Activated T-cell treated with anti-CD3 and anti-CD28 coated beads for 4 hours (primary cell): ENCODE measurements at places on chromosomes 1 and 21.
A peak's percentile ranks its signal among the peaks of the same experiment; 100 is the strongest.

DNA sequence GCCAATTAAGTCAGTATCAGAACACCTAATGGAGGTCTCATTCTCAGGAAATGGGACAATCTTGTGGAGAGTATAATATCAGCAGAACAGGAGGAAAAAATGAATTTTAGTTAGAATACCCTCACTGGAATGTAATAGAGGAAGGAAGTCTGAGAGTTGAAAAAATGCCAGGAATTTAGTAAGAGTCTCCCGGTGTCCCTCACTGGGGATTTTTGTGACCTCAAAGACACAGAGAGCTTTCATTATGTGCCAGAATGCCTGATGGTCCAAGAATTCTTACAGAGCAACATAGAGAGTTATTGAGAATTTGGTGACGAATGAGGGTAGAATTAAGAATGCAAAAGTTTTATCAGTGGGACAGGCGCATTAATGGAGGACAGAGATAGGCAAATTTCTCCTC lies 443.5 kb upstream of the B3GALT2 start:
- DNase-seq: no peak

- DNase-seq: no peak
Measured at GRCh38 chr1:226946285-226946684, 6.2 kb downstream of the COQ8A start.

GRCh38 chr1:201279313-201279712 lies 4.0 kb upstream of the PKP1 start:
- DNase-seq: no peak

DNA sequence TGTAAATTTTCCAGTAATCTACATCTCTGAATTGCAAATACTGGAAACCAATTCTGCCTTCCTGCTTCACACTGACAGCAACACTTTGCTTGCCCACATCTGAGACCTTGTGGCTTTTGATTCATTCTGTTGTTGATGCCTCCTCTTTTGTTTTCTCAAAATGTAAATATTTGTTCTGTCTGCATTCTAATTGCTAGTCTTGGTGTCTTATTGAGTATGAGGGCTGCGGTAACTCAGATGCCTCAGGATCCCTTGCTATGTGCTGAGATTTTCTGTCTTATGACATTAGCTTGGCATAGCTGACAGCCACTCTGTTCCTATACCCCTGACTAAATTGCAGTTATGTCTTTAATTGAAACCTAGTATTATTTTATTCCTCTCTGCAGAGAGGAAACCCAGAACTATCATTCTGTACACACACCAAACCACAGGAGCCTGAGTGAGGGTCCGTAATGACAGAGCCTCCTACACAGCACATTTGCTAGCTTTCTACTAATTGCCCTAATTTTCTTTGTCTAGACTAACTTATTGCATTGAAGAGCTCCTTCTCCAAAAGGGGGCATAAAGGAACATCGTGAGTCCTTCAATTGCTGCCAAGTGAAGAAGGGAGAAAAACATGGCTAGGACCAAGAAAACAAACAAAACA lies 72.1 kb downstream of the GREM2 start:
- DNase-seq: no peak

DNA sequence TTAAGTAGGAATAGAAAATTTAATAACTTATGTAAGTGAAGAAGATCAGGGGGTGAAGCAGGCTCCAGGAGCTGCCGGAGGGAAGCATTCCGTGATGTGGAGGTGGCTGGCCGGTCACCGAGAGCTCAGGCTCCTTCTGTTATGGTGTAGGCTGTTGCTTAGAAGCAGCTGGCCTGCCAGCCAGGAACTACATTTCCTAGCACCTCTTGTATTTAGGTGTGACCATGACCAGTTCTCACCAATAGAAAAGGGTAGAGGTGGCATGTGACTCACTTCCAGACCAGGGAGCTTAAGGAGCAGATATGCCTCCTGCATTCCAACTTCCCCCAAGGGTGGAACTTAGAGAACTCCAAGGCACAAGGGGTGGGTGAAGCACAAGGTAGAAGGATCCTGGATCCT lies 120.7 kb downstream of the ACTL8 start:
- DNase-seq: no peak

- no peak for DNase-seq
Measured at GRCh38 chr1:150028322-150028721, 17.8 kb upstream of the OTUD7B start.

DNA sequence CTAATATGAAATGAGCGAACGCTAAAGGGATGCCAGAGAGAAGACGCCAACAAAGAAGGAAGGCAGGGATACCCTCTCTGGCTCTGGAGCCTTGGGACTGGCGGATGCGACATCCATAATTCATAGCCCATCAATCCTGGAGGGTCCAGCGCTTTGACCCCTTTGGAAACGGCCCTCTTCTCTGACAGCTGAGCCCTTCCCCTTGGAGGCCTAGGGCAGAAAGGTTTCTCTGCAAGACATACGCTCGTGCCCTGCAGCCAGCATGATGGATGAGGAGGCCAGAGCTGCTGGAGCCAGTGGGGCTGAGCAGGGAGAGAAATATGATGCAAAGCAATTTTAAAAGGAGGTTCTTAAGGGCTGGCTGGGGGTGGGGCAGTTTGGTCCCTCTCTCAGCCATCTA lies 22.2 kb downstream of the OPTC start:
- DNase-seq: no peak

DNA sequence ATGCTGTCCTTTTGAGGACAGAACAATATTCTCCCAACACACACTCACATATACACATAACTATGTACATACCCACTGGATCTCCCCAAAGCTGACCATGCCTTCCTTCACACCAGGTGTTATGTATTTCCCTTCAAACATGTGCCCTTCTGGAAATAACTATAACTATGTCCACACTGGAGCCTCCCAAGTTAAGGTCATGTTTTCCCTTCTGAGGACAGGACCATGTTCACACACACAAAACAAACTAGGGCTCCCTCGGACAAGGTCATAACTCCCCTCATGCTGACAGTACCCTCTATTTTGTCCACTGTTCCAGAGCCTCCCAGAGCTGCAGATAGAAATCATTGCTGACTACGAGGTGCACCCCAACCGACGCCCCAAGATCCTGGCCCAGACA lies 7.8 kb downstream of the MMACHC start:
- no peak for DNase-seq

- no peak for DNase-seq
Measured at GRCh38 chr1:182357913-182358312, 33.7 kb downstream of the GLUL start.

GRCh38 chr1:182731852-182732575 lies 47.6 kb upstream of the RGS8 start:
- no peak for DNase-seq

DNA sequence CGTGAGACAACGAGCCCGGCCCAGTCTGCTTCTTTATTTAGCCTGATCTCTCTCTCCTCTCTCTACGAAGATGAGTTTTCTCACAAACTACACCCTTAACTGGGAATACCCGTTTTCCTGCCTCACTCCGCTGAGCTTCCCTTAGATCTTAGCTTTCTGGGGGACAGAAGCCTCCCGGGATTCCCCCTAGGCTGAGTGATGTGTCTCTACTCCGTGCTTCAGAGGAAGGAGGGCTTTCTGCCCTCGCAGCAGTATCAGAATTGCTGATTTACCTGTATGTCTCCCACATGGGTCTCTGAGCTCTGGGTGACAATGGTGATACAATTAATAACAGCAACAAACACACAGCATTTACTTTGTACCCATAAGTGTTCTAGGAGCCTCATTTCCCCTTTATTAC lies 1.0 kb downstream of the ZBTB17 start:
- DNase-seq: no peak

- DNase-seq: no peak
Measured at GRCh38 chr21:35071347-35071746, 22.2 kb upstream of the RUNX1 start.

DNA sequence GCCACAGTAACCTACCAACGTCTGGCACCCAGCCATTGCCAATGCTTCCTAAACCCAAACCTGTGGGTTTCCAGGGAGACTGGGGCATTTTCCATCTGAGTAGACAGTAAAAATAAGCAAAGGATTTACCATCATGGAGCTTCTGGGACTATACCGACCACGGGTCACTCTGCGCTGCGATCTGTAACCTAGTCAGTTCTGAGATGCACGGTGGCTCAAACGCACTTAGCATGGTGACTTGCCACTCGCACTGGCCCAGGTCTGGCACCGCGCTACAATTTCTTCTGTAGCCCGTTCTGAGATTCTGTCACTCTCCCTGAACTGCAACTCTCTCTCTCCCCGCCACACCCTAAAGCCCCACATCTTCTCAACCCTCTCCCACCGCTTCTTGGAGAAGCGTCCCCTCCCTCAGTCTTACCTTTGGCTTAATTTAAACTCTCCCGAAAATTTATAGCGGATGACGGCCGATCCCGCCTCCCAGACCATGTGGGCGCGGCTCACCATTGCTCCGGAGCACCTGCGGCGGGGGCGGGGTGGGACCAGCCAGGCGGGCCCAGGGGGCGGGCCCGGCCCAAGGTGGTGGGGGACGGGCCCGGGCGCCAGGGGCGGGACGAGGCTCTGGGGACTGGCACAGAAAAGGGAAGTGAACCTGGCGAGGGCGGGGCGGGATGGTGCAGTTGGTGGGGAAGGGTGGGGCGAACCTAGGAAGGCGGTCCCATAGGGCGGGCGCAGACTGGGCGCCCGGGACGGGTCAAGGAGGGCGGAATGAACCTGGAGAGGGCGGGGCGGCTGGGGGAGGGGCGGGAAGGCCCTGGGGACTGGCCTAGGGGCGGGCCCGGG lies 493 bp upstream of the MAP3K21 start:
- DNase-seq: peak; percentile 76

- no peak for DNase-seq
Measured at GRCh38 chr1:181327796-181328195, 155.5 kb upstream of the CACNA1E start.

DNA sequence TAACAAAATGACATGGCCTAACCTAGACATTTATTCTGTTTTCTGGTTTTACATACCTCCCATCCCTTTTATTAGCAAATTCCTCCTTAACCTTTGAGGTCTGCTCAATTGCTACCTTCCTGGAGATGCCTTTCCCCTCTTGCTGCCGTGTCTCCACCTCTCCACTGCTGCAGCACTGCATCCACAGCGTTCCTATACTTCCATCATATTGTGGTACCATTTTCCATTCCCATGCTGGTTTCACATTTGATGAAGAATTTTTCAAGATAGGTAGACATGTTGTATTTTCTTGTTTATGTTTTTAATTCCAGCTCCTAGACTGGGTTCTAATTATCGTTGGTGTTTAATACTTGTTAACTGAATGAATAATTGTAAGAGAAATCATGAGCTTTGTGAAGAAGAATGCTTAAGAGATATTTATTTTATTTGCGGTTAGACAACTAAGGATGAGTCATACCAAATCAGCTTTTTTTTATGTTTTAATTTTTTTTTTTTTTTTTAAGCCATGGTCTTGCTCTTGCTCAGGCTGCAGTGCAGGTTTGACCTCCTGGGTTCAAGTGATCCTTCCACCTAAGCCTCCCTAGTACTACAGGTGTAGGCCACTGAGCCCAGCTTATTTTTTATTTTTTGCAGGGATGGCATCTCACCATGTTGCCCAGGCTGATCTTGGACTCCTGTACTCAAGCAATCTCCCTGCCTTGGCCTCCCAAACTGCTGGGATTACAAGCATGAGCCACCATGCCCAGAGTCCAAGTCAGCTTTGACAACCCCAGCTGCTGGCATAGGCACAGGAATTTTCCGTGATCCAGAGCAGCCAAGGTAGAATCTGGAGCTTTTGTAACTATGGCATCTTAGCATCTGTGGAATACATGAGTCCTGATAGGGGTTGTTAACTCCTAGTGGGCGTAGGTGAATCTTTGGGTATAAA lies 44.0 kb downstream of the ATP6V1G3 start:
- DNase-seq: no peak

DNA sequence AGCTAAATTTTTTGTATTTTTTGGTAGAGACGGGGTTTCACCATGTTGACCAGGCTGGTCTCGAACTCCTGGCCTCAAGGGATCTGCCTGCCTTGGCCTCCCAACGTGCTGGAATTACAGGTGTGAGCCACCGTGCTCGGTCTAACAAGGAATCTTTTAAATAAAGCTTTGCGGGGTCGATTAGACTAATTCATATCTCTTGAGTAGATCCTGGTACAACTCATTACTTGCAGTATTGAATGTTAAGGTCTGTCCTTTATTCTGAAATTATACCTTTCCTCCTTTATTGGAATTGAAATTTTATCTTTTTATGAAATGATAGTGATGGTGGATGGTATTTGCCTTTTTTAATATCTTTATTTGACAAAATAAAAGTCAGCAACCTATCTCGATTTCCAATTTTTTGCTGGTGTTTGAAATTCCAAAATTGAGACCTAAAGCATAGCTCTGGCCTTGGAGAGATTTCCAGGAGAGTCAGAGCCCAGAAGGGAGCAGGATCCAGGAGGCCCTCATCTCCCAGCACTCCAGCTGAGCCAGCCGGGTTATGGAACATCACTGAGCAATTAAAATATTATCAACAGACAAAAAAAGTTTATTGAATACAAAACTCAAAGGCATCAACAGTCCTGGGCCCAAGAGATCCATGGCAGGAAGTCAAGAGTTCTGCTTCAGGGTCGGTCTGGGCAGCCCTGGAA lies 4.7 kb downstream of the S100A2 start:
- no peak for DNase-seq

DNA sequence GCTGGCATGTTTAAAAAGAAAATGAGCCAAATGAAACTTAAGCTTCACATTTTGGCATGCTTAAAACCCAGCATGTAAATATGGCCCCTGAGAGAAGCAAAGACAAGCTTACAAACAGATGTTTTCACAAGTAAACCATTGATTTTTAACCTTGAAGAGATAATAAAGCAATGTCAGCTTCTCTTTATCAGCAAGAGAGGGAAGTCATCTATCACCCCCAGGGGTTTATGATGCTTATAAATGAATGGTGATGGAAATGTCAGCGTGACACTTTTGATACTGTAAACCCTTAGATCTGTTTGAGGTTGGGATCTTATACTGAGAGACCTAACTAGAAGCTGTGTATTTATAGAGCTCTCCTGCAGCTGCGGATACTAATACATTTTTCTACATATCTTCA lies 471.3 kb downstream of the PLA2G4A start:
- DNase-seq: no peak

- no peak for DNase-seq
Measured at GRCh38 chr1:102191723-102192122, 195.0 kb upstream of the OLFM3 start.

DNA sequence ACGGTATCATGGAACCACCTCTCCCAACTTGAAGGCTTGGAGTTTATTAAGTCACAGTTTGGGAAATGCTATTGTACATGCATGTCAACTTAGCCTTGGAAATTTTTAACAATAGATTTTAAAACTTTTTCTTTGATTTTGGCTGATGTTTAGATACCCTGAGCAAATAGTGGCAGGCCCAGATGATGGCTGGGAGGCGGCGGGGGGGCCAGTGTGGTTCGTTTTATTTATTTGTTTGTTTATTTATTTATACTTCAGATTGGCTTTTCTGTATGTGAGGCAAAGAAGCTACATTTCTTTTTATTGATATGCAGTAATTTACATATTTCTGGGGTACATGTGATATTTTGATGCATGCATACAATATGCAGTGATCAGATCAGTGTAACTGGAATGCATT lies 82.0 kb downstream of the VWA5B1 start:
- DNase-seq: no peak

GRCh38 chr1:42957229-42957879 lies 1.3 kb downstream of the SLC2A1 start:
- DNase-seq: no peak
